HS-5 (cell line): ENCODE measurements at places on chromosomes 4 and X.

- DNase-seq = no peak
These were observed 108.0 kb downstream of the LRBA start for GRCh38 chr4:150906987-150907633.

DNA sequence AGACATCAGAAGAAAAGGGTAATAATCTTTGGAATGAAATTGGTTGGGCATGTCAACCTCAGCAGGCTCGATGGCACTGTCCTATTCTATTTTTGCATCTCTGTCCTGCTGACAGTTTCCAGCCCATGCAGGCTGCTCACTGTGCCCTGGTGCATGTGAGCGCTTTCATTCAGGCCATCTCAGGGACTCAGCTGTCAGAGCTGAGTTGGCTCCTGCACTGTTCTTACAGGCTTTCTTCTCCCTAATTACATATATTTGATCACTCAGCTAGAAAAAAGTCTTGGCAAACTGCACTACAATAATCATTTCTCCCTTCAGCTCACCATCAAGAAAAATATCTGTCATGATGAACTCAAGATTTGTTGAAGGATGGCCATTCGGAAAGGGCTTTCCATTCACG, 84.7 kb downstream of the RASL11B start:
- DNase-seq = no peak

- no peak for DNase-seq
These were observed 360.2 kb downstream of the ZIC3 start for GRCh38 chrX:137926090-137926489.

- DNase-seq = no peak
These were observed 125.3 kb downstream of the UBE2K start for GRCh38 chr4:39823191-39823590.

- no peak for DNase-seq
These were observed 637.6 kb upstream of the GNPDA2 start for GRCh38 chr4:45363931-45364330.

GRCh38 chr4:79403356-79403755, 4.7 kb downstream of the GK2 start:
- no peak for DNase-seq

GRCh38 chr4:120202222-120202621, 135.6 kb upstream of the MAD2L1 start:
- DNase-seq = no peak

DNA sequence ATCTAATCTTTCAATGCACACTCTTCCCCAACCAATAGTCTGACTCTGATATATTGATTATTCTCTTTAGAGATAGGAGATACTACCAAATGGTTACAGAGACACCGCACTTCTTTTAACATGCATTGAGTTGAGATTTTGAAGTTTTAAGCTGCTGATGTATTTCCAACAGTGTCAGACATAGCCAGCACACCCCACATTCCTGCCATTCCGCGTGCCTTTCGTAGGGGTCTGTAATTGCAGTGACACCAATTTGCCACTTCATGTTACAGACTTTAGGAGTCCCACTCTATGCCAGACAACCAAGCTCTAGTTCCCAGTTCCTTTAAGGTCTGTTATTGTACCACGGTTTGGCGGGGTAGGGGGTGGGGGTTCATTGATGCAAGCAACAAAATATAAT, 618.2 kb upstream of the FRG1 start:
- no peak for DNase-seq

- no peak for DNase-seq
These were observed 31.5 kb upstream of the IL21 start for GRCh38 chr4:122652379-122652778.

DNA sequence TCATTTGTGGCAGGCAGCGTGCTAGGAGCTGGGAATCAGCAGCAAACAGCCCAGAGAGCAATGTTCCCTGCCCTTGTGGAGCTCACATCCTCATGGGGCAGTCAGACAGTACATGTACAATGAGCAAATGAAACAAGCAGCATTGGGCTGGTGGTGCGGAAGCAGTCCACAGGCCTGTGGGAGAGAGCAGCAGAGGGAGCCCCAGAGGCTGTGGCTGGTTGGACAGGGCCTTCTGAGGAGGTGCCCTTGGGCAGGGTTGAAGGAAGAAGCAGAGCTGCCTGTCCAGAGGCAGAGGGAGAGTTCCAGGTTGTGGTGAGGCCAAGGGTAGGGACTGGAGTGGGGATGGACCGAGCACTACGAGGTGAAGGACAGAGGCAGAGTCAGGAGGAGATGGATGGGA, 22.5 kb downstream of the MMGT1 start:
- no peak for DNase-seq

DNA sequence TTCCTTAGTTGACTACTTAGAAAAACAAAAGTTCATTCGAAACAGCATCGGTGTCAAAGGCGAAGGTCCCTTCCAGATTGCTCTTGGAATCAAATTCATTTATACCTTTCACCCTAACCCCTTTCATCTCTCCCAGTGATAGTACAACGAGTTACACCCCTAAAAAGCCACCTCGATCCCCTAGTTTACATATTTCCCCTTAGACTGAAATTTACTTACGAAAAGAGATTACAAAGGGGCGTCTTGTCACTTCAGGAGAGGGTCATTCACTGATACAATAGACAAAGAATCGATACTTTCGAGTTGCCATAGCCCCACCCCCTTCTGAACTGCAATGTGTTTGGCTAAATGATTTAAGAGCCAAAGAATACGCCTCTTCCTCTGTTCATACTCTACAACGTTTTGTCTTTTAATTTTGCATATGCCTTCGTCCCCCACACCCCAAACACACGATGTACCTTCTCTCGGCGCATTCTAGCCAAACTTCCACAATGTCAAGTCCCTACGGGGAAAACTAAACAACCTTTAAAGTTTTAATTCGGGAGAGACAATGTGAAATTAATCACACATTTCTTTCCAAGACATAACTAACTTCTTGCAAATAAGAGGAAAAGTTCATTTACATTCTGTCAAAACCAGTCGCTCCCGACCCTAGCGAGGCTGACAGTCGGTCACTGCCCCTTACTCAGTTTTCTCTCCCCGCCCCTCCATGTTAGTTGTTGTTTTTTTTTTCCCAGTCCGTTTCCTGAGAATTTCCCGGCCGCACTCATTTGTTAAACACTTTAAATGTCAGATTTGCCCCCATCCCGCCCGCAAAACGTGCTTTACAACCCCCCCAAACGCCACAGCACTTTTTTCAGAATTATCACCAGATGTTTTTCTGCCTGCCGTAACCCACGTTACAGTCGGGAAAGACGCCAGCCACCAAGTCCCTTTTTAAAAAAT, 88.6 kb downstream of the HPRT1 start:
- DNase-seq = no peak

GRCh38 chrX:107552930-107553329, 75.4 kb upstream of the PRPS1 start:
- DNase-seq = no peak

GRCh38 chr4:2805712-2806389, 13.0 kb downstream of the SH3BP2 start:
- DNase-seq = no peak

GRCh38 chr4:62512271-62512670, 1312.1 kb downstream of the ADGRL3 start:
- no peak for DNase-seq

DNA sequence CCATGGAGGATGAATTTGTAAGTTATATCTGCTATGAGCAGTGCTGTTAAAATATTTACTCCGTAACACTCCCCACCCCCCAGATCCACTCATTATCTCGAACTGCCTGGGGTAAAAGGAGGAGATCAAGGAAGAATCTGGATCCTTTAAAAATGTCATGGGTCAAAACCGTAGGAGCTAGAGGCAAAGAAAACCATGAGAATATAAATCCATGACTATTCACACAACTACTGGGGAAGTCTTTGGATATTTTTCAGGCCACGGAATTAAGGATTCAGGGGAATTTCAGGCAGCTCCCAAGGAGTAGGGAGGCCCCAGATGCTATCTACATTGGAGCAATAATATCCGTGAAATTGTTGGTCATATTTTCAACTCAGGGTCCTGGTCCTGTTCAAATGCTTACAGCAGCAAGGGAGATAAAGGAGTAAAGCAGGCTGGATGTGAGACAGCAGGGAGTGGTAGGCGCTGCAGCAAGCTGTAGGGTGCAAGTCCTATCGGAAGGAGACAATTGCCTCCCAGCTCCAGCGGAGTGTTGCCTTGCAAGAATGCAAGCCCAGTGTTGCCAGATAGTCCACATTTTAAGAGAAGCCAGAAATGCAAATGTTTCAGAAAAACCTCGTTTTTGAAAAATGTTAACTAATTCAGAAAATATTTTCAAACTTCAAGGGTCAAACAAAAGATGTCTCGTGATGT, 116.2 kb upstream of the KIT start:
- no peak for DNase-seq

DNA sequence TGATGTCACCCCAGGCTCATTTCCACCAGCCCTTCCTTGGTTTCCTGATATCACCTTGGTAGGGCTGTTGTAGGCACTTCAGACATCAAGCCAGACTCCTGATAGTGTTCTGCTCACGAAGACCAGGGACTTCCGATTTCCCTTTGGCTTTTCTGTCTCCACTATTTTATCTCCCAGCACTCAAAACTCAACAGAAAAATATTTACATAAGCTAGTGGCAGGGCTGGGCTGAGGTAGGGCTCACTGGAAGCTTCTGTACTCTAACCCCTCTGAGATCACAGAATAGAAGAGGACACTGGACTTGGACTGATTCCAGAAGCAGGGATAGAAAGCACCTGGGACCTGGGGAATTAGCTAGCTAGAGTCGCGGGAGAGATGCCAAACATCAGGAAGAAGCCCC, 34.4 kb upstream of the EFNB1 start:
- DNase-seq = no peak

- no peak for DNase-seq
These were observed 2.4 kb downstream of the AGTR2 start for GRCh38 chrX:116172976-116173375.

- no peak for DNase-seq
These were observed 2.7 kb upstream of the TIMP1 start for GRCh38 chrX:47579537-47579936.

DNA sequence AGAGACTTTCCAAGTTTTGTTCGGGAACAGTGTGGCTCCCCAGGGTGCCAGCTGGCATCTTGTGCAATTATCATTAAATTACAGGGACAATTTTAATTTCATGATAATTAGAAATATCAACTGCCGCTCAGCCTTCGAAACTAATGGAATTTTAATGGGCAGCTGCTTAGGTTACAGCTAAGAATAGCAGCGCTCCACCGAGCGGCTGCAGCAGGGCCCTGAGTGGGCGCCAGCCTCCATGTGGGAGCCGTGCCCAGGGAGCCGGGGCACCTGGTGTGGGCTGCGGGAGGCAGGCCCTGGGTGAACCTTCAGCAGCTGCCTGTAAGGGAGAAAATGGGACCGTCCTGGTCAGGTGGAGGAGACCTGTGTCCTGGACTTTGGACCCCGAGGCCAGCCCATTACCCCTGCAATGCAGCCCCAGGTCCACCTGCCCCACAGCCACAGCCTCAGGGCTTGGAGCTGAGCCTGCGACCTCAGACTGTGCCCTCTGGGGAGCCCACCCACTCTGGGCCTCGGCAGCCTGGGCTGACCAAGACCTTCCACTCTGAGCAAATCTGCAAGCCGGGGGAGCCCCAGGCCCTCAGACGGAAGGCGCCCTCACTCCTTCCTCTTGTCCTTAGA, 21.1 kb downstream of the MSANTD1 start:
- no peak for DNase-seq

- DNase-seq = no peak
These were observed 57.3 kb upstream of the SHISA3 start for GRCh38 chr4:42339935-42340406.

- DNase-seq = no peak
These were observed 156.0 kb upstream of the BCOR start for GRCh38 chrX:40253771-40254170.

DNA sequence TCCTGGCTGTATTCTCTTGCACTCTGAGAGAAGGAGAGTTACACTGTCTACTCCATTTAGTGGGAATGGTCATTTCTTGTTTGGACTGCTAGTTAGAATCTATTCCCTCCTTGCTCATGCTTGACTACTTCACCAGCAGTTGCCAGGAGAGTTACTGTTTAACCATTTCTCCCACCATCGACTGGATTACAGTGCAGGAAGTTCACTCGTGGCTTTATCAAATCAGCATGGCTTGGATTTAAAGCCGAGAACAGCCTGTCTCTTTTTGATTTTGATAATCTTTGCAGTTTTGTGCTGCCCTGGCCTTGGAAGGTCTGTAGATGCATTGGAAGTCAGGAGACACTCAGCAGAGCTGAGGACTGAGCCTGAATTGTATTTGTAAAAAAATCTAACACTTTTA, 3.2 kb downstream of the GBA3 start:
- no peak for DNase-seq

DNA sequence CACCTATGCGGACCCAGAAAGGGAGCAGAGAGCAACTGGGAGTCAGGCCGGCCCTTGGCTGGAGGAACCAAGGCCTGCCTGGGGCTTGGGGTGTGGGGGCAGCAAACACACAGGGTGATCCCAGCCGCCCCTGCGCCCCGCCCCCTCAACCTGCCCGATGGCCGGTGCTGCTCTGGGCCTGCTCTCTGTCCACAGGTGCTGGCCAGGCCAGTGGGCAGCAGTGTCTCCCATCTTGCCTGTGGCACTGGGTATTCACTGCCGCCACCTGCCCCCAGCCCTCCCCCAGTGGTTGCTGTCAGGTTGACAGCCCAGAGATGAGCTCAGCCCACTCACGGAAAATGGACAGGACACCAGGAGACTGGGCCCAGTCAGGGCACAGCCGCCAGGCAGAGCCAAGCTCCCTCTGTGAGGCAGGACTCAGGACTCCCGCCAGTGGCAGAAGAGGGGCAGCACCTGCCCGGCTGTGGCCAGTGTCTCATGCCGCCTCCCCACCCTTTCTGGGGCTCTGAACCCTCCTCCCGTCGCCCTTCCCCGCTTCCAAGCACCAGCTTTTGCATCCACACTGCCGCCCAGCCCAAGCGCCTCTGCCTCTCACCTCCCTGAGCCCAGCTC, 4.7 kb downstream of the NKX1-1 start:
- no peak for DNase-seq

GRCh38 chr4:176470671-176471070, 150.9 kb downstream of the SPCS3 start:
- no peak for DNase-seq

DNA sequence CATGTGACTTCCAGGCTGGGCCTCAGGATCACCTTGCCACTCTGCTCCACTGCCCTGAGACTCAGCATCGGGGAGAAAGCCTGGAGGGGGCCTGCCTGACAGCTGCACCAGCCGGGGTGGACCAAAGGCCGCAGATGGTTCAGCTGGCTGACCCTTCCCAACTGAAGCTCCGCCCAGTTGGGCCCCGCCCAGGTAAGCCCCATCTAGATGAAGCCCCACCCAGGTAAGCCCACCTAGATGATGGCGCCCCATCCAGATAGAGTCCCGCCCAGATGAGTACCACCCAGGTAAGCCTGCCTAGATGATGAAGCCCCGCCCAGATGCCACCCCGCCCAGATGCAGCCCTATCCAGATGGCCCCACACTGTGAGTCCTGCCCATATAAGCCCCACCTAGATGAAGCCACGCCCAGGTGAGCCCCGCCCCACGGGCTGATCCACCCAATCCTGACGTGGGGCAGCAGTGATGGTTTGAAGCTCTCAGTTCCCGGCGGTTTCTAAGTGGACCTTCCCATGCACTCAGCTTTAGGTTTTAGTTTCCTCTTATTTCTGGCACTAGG, 10.0 kb downstream of the ZFYVE28 start:
- DNase-seq = no peak

GRCh38 chrX:150607201-150607600, 38.8 kb downstream of the MTM1 start:
- DNase-seq = no peak

- DNase-seq = no peak
These were observed 27.2 kb downstream of the MFAP3L start for GRCh38 chr4:169998981-169999380.
